Stimulated activated CD4-positive, alpha-beta T cell treated with anti-CD3 and anti-CD28 coated beads, Interleukin-1b, Interleukin-23, amount 100 ng/mL, for 1 hour (primary cell): ENCODE measurements at places on chromosomes 3 and 15.

DNA sequence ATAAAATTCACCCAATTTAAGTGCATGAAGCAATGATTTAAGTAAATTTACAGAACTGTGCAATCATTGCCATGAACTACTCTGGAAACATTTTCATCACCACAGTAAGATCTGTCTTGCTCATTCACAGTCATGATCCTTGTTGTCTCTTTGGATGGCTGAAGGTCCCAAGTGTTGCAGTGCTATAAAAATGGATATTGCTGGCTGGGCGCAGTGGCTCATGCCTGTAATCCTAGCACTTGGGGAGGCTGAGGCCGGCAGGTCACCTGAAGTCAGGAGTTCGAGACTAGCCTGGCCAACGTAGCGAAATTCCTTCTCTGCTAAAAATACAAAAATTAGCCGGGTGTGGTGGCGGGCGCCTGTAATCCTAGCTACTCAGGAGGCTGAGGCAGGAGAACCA lies 17.0 kb downstream of the SNRPN start:
- DNase-seq = no peak

DNA sequence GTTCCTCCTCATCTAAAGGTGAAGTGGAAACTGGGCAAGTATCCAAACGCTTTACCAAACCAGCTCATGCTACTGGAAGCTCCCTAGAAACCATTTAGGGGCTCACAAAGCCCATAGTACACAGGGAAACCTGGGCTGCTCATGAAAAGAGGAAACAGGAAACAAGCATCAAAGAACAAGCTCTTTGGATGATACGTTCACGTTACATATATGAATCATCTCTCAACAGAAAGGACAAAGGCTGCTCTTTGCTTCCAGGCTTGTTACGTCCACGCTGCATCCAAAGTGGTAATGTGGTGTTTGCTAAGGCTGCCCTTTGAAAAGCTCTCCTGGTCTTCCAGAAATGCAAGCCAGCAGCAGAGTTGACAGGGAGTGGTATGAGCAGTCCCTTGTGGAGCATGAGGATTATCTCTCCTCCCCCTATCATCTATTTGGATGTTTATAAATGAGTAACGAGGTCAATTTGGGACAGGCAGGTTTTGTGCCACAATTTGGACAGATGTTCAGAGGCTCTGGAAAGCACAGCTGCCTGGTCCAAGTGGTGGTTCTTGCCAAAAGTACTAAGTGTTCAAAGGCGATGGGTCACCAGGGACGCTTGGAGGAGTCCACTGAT lies 98.0 kb upstream of the RORA start:
- no peak for DNase-seq

GRCh38 chr3:59812237-59813147 lies 762.7 kb upstream of the CFAP20DC start:
- DNase-seq = no peak

- DNase-seq = no peak
Observed at GRCh38 chr3:11381141-11381540, 108.9 kb downstream of the ATG7 start.

GRCh38 chr3:94654096-94654495 lies 591.2 kb downstream of the NSUN3 start:
- no peak for DNase-seq

- no peak for DNase-seq
Observed at GRCh38 chr3:62252438-62253157, 120.8 kb downstream of the FEZF2 start.

DNA sequence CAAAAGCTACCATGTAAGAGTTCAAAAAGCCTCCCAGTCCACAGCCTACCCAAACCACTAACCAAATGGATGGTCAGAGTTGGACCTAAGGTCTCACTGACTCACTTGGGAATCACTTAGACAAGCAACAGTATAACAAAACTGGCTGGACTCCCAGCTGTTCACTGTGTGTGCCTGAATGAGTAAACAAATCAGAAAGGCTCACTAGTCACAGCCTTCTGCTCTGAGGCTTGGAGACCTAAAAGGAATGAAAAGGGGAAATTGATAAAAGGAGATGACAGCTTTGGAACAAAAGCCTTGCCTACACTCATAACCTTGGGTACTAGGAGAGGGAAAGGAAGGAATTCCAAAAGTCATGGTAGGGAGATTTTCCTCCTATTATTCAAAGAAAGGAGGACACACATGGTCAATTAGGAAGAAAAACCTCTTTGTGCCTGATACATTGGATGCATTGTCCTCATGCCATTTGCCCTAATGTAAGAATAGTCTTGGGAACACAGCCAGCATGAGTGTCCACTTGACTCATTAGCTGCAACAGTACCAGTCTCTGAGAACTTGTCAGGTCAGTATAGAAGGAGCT lies 92.3 kb downstream of the FRMD5 start:
- no peak for DNase-seq

DNA sequence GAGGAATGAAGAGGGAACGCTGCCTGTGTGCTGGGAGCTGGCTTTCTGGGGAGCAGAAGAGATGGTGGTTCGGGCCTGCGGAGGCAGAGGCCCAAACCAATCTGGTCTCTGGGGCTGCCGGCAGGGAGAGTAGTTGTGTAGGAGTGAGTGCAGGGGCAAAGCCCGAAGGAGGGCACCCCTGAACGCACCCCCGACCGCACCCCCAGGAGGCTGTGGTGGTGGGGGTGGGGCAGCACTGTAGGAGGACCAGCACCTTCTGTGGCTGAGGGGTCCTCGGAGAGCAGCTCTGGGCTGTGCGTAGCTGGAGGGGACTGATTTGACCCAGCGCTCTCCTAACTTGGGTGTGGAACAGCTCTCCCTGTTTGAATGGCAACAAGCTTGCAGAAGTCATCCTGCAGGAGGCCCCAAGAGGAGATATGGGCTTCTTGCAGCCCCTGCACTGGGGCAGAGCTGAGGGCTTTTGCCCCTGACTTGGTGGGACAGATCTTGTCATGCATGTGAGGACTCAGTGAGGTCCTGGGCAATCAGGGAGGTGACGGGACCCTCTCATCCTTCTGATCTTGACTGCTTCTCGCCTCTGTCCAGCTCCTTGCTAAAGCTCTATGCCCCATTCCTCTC lies 26.1 kb downstream of the C15orf39 start:
- no peak for DNase-seq

DNA sequence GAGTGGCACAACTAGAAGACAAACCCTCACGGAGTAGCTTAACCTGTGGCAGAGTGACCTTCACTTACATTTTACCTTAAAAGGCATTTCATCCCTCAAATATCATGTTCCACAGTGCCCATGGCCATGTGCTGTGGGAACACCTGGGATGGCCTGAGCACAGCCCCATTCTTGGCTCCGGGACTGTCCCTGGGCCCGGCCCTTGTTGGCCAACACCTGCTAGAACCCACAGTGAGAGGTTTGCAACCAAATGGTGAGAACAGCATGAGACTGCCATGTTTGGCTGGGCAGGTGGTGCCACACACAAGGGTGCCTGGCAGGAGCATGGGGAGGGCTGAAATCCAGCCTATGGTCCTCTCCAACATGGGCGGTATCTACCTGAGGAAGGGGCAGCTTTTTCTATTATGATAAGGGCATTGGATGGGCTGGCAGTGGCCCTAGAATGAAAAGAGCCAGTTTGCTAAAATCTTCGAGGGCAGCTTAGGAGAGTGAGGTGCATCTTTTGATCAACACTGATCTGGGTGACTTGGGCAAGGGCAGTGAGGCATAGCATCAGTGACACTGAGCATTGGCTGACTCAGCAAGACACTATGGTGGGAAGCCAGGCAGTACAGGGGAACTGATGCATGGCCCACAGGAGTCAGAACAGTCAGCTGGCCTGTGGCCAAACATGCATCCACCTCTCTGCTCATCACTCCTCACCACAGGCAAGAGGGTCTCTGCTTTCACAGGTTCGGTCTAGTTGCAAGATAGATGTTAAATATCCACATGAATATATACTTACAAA lies 53.9 kb downstream of the SYNM start:
- no peak for DNase-seq

GRCh38 chr15:77009176-77009575 lies 14.2 kb downstream of the PSTPIP1 start:
- no peak for DNase-seq

DNA sequence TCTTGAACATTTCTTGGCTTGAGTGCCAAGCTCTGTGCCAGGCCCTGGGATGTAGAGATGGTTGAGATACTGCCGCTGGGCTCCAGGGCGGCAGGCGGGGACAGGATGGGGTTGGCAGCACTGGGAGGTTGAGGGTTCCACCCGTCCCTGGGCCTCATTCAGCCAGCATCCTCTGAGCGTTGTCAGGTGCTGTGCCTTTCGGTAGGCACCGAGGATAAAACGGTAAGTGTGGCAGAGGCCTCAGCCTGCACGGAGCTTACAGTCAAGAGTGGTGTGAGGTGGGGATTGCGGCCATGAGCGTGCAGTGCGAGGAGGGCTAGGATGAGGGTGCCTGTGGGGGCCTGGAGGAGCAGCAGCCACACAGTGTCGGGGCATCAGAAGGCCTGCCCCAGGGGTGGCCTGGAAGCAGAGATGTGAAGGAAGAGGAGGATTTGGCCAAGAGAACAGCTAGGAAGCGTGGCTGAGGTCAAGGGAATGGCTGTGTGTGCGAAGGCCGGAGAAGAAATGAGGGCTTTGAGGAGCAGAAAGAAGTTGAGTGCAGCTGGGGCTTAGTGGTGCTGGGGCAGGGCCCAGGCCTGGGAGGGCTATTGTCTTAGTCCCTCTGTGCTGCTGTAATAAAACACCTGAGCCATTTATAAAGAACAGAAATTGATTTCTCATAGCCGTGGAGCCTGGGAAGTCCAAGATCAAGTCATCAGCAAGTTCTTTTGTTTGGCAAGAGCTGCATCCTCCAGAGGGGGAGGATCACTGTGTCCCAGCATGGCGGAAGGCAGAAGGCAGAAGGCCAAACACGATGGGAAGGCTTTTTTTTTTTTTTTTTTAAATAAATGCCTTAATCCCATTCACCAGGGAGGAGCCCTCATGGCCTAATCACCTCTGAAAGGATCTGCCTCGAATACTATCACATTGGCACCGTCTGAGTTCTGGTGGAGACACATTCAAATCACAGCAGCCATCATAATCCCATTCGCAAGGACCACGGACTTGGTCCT lies 22.7 kb downstream of the CORO2B start:
- no peak for DNase-seq

- DNase-seq = no peak
Observed at GRCh38 chr3:156633335-156633734, 41.1 kb upstream of the TIPARP start.
